Activated T-helper 17 cell treated with anti-CD3 and anti-CD28 coated beads, Interleukin-2, amount 50 U/mL, for 72 hours (primary cell): ENCODE measurements at places on chromosomes 11 and 22.

DNA sequence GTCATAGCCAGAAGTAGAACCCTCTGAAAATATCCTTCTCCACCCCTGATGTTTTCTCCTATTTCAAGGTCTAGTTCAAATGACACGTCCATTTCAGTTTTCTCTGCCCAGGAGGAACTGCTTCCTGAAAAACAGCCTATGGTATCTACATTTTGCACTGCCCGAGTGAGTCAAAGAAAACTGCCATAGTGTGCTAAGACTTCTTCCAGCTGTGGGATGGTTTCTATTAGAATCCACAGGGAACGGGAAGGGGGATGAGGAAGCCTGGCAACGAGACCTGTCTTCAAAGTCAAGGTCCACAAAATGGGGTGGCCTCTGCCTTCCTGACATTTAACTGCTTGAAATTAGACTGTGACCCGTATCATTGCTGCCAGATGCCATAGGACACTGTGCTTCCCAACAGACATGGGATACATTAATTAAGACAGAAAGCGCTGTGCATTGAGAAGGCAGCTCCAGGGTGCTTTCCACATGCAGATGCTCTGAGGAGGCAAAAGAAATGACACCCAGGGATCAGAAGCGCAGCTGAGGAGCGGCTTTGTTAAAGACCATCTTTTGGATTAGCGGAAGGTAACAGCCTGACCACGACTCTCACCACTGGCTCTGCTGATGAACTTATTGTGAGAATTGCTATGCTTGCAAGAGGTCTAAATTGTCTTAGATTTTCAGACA, 39.4 kb upstream of the NUP50 start:
- ATAC-seq = no peak
- no peak overlapping the region for H3K4me3 ChIP-seq
- H3K36me3 ChIP-seq = no peaks in the 10 kb centered on the region
- H3K4me1 ChIP-seq = peaks cover 4% of the 10 kb centered on the region
- H3K27ac ChIP-seq = no peak overlapping the region
- peaks cover 7% of the 10 kb centered on the region for H3K27me3 ChIP-seq

GRCh38 chr11:117790279-117790678, 6.7 kb downstream of the DSCAML1 start:
- no peaks in the 10 kb centered on the region for H3K36me3 ChIP-seq
- no peak overlapping the region for H3K27ac ChIP-seq
- no peaks in the 10 kb centered on the region for H3K4me1 ChIP-seq

GRCh38 chr11:98068251-98068650, 952.5 kb upstream of the CNTN5 start:
- ATAC-seq = no peak
- no peaks in the 10 kb centered on the region for H3K27me3 ChIP-seq
- H3K36me3 ChIP-seq = no peaks in the 10 kb centered on the region
- no peak overlapping the region for H3K27ac ChIP-seq
- H3K4me1 ChIP-seq = no peaks in the 10 kb centered on the region

- no peak for ATAC-seq
- H3K27me3 ChIP-seq = no peaks in the 10 kb centered on the region
- H3K36me3 ChIP-seq = no peaks in the 10 kb centered on the region
- H3K4me1 ChIP-seq = no peaks in the 10 kb centered on the region
- H3K27ac ChIP-seq = no peak overlapping the region
- no peak overlapping the region for H3K4me3 ChIP-seq
These were observed 6.0 kb upstream of the SLC35C1 start for GRCh38 chr11:45798793-45799441.

GRCh38 chr11:118058311-118059245, 18.3 kb upstream of the TMPRSS4 start:
- no peaks in the 10 kb centered on the region for H3K36me3 ChIP-seq
- ATAC-seq = no peak
- no peaks in the 10 kb centered on the region for H3K4me1 ChIP-seq
- no peak overlapping the region for H3K27ac ChIP-seq
- H3K27me3 ChIP-seq = peaks cover 12% of the 10 kb centered on the region
- no peak overlapping the region for H3K4me3 ChIP-seq

DNA sequence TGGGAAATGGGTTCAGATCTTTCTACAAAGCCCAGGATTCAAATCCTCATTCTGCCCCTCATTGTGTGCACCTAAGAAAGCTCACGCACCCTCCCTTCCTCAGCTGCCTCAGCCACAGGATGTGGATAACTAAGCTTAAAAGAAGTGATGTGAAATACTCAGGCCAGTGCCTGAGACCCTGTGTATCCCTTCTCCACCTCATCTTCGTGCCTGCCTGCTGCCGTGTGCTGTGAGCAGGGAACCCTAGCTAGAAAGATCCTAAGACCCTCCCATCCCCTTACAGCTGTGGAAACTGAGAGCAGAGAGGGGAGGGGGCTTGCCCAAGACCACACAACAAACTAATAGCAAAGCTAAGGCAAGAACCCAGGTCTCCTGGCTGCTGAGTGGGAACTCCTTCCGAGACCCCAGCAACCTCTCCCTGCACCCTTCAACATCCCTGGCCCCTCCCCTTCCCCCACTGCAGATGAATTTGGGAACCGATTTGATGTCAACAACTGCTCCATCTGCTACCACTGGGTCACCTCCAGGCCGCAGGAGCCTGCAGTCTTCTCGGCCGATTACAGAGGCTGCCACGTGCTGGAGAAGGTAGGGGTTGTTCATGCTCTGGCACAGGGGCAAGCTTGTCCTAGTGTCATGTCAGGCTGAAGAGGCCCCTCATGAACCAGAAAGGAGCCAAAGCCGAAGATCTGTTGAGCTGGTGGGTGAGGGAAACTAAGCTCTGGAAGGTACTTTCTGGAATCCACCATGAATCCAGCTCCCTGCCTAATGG, 1.5 kb downstream of the ZP1 start:
- no peaks in the 10 kb centered on the region for H3K36me3 ChIP-seq
- peaks cover 4% of the 10 kb centered on the region for H3K4me1 ChIP-seq
- no peak overlapping the region for H3K4me3 ChIP-seq
- no peak overlapping the region for H3K27ac ChIP-seq
- H3K27me3 ChIP-seq = peaks cover 2% of the 10 kb centered on the region

GRCh38 chr11:59523541-59523940, 12.2 kb downstream of the OR4D9 start:
- H3K4me3 ChIP-seq = no peak overlapping the region
- peaks cover 8% of the 10 kb centered on the region for H3K27me3 ChIP-seq
- no peak overlapping the region for H3K27ac ChIP-seq
- H3K36me3 ChIP-seq = no peaks in the 10 kb centered on the region

- H3K4me1 ChIP-seq = no peaks in the 10 kb centered on the region
- H3K27ac ChIP-seq = no peak overlapping the region
- ATAC-seq = no peak
- H3K27me3 ChIP-seq = no peaks in the 10 kb centered on the region
- H3K4me3 ChIP-seq = no peak overlapping the region
- no peaks in the 10 kb centered on the region for H3K36me3 ChIP-seq
These were observed 8.5 kb upstream of the PLET1 start for GRCh38 chr11:112269139-112269538.

DNA sequence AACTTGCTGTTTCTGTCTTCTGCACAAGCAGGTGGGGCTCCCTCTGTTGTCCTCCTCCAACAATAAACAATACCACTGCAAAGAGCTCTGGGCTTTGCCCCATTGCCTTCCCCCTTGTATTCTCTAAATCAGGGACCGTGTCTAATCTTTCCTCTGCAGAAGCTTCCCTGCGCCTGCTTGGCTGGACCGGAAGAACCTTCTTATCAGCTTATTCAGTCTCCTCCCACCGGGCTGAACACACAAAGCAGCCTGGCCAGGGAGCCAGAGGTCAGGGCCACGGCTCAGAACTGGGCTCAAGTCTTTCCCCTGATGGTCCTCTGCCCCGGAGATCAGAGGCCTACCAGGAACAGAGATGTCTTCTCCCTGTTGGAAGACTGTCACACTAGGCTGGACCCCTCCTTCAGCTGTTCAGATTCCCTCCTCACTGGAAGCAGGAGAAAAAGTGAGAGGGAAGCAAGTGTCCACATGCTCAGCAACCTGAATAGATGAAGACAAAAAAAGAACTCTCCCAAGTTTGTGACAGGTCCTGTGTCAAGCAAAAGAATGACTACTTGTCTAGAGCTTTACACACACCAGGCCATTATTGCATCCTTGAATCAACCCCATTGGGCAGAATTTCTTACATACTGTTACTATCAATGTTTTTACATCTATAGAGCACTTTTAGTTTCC, 63.7 kb downstream of the RAB30 start:
- H3K36me3 ChIP-seq = no peaks in the 10 kb centered on the region
- H3K27me3 ChIP-seq = no peaks in the 10 kb centered on the region
- H3K4me1 ChIP-seq = peaks cover 30% of the 10 kb centered on the region
- peak overlapping the region; percentile 23 for H3K4me3 ChIP-seq
- no peak overlapping the region for H3K27ac ChIP-seq

- no peak overlapping the region for H3K27ac ChIP-seq
- no peak overlapping the region for H3K4me3 ChIP-seq
- no peaks in the 10 kb centered on the region for H3K4me1 ChIP-seq
These were observed 120.9 kb downstream of the GALNT18 start for GRCh38 chr11:11500744-11501487.

DNA sequence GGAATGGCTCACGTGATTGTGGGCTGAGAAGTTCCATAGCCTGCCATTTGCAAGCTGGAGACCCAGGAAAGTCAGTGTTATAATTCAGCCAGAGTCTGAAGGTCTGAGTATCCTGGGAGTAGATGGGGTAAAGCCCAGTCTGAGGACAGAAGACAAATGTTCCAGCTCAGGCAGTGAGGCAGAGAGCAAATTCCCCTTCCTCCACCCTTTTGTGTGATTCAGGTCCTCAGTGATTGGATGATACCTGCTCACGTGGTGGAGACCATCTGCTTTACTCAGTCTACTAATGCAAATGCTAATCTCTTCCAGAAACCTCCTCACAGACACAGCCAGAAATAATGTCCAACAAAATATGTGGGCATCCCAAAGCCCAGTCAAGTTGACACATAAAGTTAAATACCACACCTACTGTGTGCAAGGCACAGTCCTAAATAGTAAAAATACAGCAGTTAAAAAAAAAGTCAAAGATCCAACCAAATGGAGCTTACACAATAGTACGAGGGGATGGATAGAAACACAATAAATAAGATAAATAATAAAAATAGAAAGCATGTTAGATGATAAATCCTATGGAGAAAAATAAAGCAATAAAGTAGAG, 13.2 kb upstream of the APOL6 start:
- H3K27ac ChIP-seq = no peak overlapping the region
- H3K27me3 ChIP-seq = no peaks in the 10 kb centered on the region
- H3K4me1 ChIP-seq = peaks cover 3% of the 10 kb centered on the region
- peak; percentile 64 for ATAC-seq

GRCh38 chr11:97610854-97611253, 1221.0 kb downstream of the JRKL start:
- no peaks in the 10 kb centered on the region for H3K36me3 ChIP-seq
- H3K4me1 ChIP-seq = no peaks in the 10 kb centered on the region
- H3K4me3 ChIP-seq = no peak overlapping the region
- H3K27ac ChIP-seq = no peak overlapping the region

DNA sequence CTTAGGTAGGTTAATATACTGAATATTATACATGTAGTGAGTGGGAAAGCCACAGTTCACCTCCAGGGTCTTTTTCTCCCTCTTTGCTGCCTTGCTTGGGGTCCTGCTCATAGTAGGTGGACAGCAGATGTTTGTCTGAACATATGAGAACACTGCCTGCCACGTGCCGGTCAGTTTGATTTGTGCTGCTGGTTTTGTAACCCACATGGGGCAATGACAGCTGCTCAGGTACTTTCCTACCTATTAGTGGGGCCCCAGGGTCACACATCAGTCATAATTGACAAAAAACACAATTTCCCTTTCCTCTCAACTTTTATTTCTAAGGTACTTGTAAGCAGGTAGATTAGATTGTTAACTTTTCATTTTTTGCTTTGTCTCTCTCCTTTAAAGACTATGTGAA, 43.8 kb downstream of the BMAL1 start:
- H3K36me3 ChIP-seq = peaks cover 46% of the 10 kb centered on the region
- no peak for ATAC-seq
- H3K4me1 ChIP-seq = peaks cover 46% of the 10 kb centered on the region
- no peaks in the 10 kb centered on the region for H3K27me3 ChIP-seq
- no peak overlapping the region for H3K4me3 ChIP-seq
- H3K27ac ChIP-seq = peak overlapping the region; percentile 63

GRCh38 chr11:74754507-74755252, 6.0 kb downstream of the RNF169 start:
- no peaks in the 10 kb centered on the region for H3K27me3 ChIP-seq
- H3K36me3 ChIP-seq = peaks cover 7% of the 10 kb centered on the region
- peak; percentile 94 for ATAC-seq
- H3K27ac ChIP-seq = peak overlapping the region; percentile 9
- H3K4me3 ChIP-seq = peak overlapping the region; percentile 19
- H3K4me1 ChIP-seq = peaks cover 36% of the 10 kb centered on the region

DNA sequence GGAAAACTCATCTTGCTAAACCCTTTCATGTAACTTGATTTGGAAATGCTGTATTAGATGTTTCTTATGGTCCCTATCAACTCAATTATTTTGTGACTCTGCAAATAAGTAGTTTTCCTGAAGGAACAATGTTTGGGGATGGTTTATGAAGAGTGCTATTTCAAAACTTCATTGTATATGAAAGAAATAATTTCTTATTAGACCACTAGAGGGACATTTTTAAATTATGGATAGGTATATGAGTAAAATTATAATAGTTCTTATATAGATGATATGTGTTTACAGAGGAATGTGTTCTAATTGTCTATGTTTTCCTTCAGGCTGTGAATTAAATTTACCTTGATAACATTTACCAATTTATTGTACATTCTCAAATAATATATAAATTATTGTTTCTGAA, 509.4 kb upstream of the RAG2 start:
- H3K27ac ChIP-seq = no peak overlapping the region
- H3K4me3 ChIP-seq = no peak overlapping the region
- ATAC-seq = no peak
- H3K36me3 ChIP-seq = no peaks in the 10 kb centered on the region

DNA sequence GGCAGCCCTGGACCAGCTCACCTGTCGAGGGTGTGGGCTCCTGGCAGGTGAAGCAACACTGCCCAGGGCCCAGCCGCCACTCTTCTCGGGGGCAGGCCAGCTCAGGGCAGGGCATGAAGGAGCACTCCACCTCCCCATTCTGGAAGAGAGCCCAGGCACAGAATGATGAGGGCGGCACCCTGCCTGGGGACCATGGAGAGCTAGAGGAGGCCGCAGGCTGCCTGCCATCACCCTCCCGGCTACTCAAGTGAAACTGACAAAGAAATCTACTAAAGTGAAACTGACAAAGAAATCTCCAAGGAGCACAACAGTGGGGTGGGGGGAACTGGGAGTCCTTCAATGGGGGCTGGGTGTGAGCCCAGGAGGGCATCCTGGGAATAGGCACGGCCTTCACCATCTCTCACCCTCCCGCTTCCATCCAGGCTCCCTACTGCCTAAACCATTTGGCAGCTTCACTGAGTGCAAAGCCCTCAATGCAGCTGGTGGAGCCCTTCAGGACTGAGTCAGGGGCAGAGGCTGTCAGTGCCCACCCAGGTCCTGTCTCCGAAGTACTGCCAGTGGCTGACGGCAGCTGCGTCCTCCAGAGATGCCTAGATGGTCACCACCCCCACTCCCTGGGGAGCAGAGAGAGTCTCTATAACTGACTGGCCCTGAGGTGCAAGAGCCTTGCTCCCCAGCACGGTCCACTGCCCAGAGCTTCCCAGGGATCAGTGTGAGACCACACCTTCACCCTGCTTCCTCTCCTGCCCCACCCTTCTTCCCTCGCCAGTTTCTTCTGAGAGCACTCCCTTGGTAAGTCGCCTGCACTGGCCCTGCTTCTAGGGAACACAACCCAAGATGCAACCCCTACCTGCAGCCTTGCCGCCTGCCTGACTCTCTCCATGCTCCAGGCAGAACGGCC, 21.7 kb downstream of the VWCE start:
- no peak overlapping the region for H3K27ac ChIP-seq
- no peaks in the 10 kb centered on the region for H3K36me3 ChIP-seq
- H3K4me3 ChIP-seq = no peak overlapping the region

GRCh38 chr11:7536100-7536499, 22.3 kb downstream of the PPFIBP2 start:
- H3K4me3 ChIP-seq = no peak overlapping the region
- no peaks in the 10 kb centered on the region for H3K27me3 ChIP-seq
- H3K4me1 ChIP-seq = peaks cover 44% of the 10 kb centered on the region
